ENCODE measurements at places on chromosomes 7 and 10.

DNA sequence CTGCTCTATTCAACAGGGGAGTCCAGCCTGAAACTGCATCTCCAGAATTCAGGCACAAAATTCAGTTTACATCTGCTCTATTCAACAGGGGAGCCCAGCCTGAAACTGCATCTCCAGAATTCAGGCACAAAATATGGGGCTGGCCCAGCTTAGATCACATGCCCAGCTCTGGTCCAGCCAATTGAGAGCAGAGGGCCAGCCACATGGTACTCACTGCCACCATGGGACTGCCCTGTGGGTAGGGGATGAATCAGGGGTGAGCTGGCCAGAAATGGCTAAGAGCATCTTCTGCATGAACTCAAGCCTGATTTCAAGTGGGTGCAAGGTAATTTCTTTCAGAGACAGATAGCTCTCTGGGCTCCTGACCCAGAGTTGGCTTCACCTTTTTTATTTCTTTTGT, 156.6 kb upstream of the LYZL2 start:
- DNase-seq: peak; percentile 37

- no peak for DNase-seq
These were observed 703.1 kb upstream of the FZD8 start for GRCh38 chr10:36345175-36345533.

DNA sequence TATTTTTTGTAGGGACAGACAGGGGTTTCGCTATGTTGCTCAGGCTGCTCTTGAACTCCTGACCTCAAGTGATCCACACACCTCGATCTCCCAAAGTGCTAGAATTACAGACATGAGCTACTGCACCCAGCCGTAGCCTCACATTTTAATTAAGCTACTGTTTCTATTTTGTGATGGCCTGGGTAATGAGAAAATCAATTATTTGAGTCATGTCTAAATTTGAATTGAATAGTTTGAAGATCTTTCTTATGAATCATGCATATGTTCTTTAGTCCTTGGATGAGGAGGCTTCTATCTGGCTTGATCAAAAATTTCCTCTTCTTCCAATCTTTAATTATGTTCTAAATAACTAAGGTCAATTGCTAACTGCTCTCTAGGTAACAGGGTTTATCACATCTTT, 175.0 kb downstream of the REEP3 start:
- DNase-seq: no peak

GRCh38 chr10:7610651-7611389, 55.9 kb downstream of the ITIH5 start:
- no peak for DNase-seq

DNA sequence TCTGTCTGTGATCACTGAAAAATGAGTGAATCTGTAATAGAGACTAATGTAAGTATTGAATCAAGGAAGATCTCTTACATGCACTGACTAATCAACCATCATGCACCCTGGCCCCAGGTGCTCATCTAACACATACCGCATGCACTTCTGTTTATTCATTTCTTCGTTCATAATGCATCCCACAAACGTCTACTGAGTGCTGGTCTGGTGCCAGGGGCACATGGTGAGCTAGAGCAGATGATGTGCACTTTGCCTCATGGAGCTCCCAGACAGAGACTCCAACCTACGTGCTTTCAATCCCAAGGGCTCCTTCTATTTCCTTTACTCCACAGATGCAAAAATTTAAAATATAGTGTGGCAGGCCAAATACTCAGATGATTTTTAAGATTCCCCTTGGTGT, 10.7 kb downstream of the C10orf90 start:
- DNase-seq: no peak

DNA sequence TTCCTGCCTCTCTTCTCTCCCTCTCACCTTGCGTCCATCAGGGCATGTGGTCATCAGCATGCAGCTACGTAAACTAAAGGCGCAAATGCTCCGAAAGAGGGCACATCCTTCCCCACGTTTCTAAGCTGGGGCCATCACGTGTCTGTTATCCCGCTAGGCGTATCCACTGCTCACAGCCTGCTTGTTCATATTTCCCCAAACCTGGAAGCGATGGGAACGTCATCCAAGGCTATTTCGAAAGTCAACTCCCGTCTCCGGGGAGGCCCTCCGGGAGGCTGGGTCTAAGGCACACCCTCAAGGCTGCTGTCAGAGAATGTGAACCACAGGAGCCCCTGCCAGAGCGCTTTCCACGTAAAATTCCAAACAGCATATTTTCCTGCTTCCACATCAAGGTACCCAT, 199.2 kb downstream of the DIP2C start:
- DNase-seq: peak; percentile 70

DNA sequence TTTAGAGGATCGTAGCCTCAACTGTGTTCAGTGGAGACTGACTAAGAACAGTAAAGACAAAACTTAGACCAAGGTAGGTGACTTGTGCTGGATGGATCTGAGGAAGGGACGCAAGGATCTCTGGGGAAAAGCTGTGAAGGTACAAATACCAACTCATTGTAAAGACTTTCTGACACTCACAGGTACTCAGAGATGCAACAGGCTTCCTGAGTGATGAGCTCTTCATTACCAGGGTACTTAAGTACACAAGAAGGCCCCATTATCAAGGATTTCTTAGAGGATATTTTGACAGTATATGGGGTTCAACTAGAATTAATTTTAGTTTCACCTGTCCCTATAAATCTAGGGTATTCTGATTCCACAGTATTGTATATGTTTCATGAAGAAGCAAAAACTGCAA, 440.7 kb downstream of the PLXDC2 start:
- no peak for DNase-seq

GRCh38 chr10:29446327-29446726, 157.5 kb downstream of the LYZL1 start:
- no peak for DNase-seq

- no peak for DNase-seq
These were observed 123.6 kb upstream of the SFMBT2 start for GRCh38 chr10:7534480-7534852.

DNA sequence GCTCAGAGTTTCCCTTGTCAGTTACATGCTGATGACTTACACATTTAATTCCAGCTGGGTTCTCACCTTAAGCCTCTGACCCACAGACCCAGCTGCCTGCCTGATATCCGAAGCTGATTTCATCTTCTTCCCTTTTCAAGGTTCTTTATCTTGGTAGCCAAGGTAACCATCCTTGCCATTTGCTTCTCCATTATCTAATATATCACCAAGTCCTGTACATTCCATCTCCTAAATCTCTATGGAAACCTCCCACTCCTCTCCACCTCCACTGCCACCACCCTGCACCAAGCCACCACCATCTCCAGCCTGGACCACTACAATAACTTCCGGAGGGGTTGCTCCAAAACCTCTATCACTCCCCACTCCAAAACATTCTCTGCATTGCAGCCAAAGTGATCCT, 19.9 kb downstream of the SCRN1 start:
- no peak for DNase-seq

DNA sequence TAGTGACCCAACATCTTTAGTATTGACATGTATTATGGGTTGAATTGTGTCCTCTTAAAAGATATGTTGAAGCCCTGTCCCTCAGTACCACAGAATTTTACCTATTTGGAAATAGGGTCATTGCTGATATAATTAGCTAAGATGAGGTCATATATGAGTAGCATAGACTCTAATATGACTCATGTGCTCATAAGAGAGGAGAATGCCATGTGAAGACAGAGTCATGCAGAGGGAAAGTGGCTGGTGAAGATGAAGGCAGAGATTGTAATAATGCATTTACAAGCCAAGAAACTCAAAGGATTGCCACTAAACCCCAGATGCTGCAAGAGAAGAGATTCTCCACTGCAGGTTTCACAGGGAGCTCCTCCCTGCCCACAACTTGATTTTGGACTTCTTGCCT, 496.4 kb downstream of the KIF20B start:
- DNase-seq: no peak

All from hepatic stellate cell (primary cell).